ENCODE measurements at places on chromosomes 2 and 18. TPM values are rescaled to one million over a fixed set of nuclear protein-coding genes. Genes with fewer than 3 reads are reported as not detected.

- no peaks in the 10 kb centered on the region for H3K27me3 ChIP-seq
- H3K36me3 ChIP-seq, result no peaks in the 10 kb centered on the region
- no peaks in the 10 kb centered on the region for H3K4me1 ChIP-seq
- DNase-seq, result no peak
- no peak overlapping the region for H3K27ac ChIP-seq
Measured at GRCh38 chr2:21819454-21819853, 695.7 kb downstream of the TDRD15 start.

DNA sequence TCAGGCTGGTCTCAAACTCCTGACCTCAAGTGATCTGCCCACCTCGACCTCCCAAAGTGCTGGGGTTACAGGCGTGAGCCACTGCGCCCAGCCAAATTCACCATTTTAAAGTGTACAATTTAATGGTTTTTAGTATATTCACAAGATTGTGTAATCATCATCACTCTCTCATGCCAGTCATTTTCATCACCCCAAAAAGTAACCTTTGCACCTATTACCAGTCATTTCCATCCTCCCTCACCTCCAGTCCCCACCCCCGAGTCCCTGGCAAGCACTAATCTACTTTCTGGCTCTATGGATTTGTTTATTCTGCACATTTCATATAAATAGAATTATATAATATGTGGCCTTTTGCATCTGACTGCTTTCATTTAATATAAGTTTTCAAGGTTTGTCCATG, 10.8 kb downstream of the PCBP1 start:
- H3K4me1 ChIP-seq, result peaks cover 39% of the 10 kb centered on the region
- no peak overlapping the region for H3K27ac ChIP-seq
- no peak for DNase-seq

Gene GREB1L
- not detected for total RNA-seq

Gene ELOA2
- not detected for total RNA-seq

Gene SMARCAL1
- 27.5 TPM for total RNA-seq

Gene MBP
- total RNA-seq, result 133 TPM

- H3K4me3 ChIP-seq, result no peak overlapping the region
- no peak for DNase-seq
- no peaks in the 10 kb centered on the region for H3K27me3 ChIP-seq
- H3K4me1 ChIP-seq, result peaks cover 4% of the 10 kb centered on the region
- peaks cover 48% of the 10 kb centered on the region for H3K36me3 ChIP-seq
Measured at GRCh38 chr2:161344692-161345091, 36.5 kb downstream of the PSMD14 start.

Gene SLC9A2
- not detected for total RNA-seq

- no peak for DNase-seq
- H3K27ac ChIP-seq, result no peak overlapping the region
- H3K36me3 ChIP-seq, result no peaks in the 10 kb centered on the region
- no peaks in the 10 kb centered on the region for H3K27me3 ChIP-seq
- no peaks in the 10 kb centered on the region for H3K4me1 ChIP-seq
- no peak overlapping the region for H3K4me3 ChIP-seq
Measured at GRCh38 chr2:214542295-214542694, 131.4 kb downstream of the VWC2L start.

Gene LAMA1
- not detected for total RNA-seq

DNA sequence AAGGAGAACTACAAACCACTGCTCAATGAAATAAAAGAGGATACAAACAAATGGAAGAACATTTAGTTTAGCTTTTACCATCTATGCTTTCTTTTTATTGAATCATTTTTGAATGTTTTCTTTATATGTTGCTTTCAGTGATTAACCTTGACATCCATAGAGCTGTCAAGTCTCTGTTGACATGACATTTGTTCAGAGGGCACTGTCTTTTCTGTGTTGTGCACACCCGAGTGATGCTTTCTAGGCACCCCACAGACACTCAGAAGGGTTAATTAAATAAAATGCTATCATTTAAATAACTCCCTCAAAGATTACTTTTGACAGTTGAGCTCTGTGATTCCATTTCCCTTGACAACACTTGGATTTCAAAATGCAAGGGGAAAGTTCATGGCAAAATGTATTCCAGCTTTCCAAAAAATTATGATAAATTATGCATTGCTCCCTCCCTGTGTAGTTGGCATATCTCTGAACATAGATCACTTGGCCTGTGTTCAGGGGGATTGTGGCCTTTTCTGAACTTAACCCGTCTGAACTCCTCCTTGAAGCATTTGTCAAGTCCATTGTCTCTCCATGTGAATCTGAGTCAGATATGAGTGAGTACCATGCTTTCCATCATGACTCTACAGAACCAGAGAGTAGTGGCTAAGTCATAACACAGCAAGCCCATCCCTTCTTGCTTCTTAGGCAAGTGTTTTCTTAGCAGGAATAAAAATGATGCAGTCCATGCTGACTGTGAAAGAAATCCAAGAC, 372.6 kb downstream of the RPRM start:
- no peak overlapping the region for H3K27ac ChIP-seq
- H3K4me3 ChIP-seq, result no peak overlapping the region
- no peaks in the 10 kb centered on the region for H3K27me3 ChIP-seq
- H3K4me1 ChIP-seq, result peaks cover 5% of the 10 kb centered on the region

- H3K27me3 ChIP-seq, result no peaks in the 10 kb centered on the region
- H3K36me3 ChIP-seq, result no peaks in the 10 kb centered on the region
- H3K4me3 ChIP-seq, result no peak overlapping the region
- H3K27ac ChIP-seq, result no peak overlapping the region
- no peaks in the 10 kb centered on the region for H3K4me1 ChIP-seq
Measured at GRCh38 chr18:67893916-67894315, 377.4 kb upstream of the DSEL start.

Gene CRYBA2
- total RNA-seq, result not detected

Gene CRYGC
- not detected for total RNA-seq

GRCh38 chr2:157785866-157786662, 90.1 kb downstream of the ACVR1 start:
- H3K27ac ChIP-seq, result no peak overlapping the region
- H3K4me1 ChIP-seq, result peaks cover 42% of the 10 kb centered on the region
- no peaks in the 10 kb centered on the region for H3K27me3 ChIP-seq
- H3K36me3 ChIP-seq, result peaks cover 26% of the 10 kb centered on the region

Gene TGFA
- not detected for total RNA-seq

- peaks cover 3% of the 10 kb centered on the region for H3K27me3 ChIP-seq
- H3K4me3 ChIP-seq, result no peak overlapping the region
- DNase-seq, result no peak
- peak overlapping the region; percentile 91 for H3K27ac ChIP-seq
- peaks cover 41% of the 10 kb centered on the region for H3K4me1 ChIP-seq
- H3K36me3 ChIP-seq, result peaks cover 18% of the 10 kb centered on the region
Measured at GRCh38 chr2:7429733-7430132, 512.5 kb downstream of the RNF144A start.

Gene C2orf78
- total RNA-seq, result not detected

DNA sequence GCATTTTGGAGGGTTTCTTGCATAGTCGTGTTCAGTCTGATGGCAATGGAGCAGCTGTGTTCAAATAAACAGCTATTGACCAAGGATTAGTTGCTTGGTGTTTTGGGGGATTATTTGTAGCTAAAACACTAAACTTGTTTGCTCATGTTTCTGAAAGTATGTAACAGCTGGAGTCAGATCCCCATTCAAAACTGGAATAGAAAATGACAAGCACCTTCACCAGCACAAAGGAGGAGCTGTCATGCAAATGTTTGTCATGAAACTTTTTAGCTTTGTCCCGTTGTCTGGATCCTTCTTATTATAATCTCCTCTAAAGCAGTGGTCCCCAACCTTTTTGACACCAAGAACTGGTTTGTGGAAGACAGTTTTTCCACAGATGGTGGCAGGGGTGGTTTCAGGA, 96.9 kb upstream of the ZNF236 start:
- H3K4me3 ChIP-seq, result no peak overlapping the region
- H3K36me3 ChIP-seq, result peaks cover 14% of the 10 kb centered on the region
- DNase-seq, result no peak

DNA sequence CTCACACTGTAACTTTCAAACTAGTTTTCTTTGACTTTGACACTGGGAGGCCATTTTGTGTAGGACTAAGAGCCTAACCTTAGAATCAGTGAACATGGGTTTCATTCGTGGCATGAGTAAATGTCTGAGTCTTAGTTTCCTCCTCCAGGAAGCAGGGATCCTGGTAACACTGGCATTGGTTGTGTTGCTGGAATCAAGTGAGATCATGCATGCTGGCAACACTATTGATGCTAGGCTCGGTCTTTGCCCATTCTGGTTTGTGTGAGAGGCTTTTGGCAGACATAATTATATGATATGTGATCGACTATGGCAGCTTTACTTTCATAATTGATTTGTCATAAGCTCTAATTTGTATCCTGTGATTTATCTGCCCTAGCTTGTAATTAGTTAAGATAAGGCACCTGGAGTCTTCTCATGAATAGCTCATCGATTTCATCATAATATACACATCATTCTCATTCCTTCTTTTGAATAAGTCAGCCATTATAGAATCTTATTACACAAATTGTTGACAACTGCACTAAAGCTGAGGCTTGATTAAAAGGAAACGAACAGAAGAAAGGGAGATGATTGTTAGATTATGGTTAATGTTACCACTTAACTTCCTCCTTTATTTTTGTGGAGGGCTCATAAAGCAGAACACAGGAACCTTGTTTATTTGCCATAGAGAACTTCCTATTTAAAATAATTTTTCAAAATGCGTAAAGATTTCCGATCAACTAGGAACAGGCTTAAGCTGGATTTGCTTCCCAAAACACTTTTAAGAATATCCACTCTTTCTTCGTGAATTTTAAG, 12.6 kb downstream of the PPP1R1C start:
- H3K4me1 ChIP-seq, result no peaks in the 10 kb centered on the region
- DNase-seq, result no peak
- no peaks in the 10 kb centered on the region for H3K27me3 ChIP-seq
- H3K4me3 ChIP-seq, result no peak overlapping the region
- no peaks in the 10 kb centered on the region for H3K36me3 ChIP-seq

DNA sequence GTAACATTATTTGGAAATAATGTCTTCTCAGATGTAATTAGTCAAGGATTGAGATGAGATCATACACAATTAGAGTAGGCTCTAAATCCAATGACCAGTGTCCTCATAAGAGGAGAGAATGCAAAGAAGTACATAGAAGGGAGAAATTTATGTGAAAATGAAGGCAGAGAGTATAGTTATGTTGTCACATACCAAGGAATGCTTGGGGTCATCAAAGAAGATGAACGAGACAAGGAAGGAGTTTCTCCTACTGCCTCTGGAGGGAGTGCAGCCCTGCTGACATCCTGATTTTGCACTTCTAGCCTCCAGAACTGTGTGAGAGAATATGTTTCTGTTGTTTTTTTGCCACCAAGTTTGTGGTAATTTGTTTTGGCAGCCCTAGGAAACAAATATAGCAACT, 100.1 kb downstream of the GALNT13 start:
- no peak overlapping the region for H3K4me3 ChIP-seq
- no peak overlapping the region for H3K27ac ChIP-seq
- DNase-seq, result no peak
- H3K36me3 ChIP-seq, result no peaks in the 10 kb centered on the region
- no peaks in the 10 kb centered on the region for H3K27me3 ChIP-seq
- H3K4me1 ChIP-seq, result no peaks in the 10 kb centered on the region

Gene GRB14
- total RNA-seq, result not detected

Gene CHST10
- 3.1 TPM for total RNA-seq

Gene CNDP2
- total RNA-seq, result 163 TPM

Gene CYRIA
- total RNA-seq, result 0.31 TPM
